Astrocyte of the spinal cord (primary cell): ENCODE measurements at places on chromosomes 2 and 18.

GRCh38 chr18:10927286-10927992, 221.9 kb downstream of the PIEZO2 start:
- DNase-seq: peak; percentile 88

DNA sequence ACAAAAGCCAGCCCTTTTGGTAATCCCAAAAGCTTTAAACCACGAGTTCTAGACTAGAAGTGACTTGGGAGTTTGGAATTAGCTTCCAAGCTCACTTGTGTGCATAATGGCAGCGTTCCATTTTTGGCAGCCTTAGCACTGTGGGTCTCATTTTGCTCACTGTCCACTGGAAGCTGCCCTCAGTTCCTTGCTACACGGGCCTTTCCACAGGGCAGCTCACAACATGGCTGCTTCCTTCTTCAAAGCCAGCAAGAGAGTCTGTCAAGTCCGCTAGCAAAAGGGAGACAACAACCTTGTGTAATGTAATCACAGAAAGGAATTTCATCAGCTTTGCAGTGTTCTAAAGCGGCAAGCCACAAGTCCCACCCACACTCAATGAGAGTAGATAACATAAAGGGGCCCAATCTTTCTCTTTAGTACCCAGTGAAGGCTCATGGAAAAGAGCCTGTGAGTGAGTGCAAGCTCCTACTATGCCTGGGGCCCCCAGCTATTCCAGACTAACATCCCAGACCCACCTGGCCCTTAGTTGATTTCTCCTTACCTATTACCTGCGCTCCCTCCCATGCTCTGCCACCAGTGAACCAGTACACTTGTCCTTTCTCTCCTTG, 239.7 kb upstream of the FBXO11 start:
- no peak for DNase-seq

DNA sequence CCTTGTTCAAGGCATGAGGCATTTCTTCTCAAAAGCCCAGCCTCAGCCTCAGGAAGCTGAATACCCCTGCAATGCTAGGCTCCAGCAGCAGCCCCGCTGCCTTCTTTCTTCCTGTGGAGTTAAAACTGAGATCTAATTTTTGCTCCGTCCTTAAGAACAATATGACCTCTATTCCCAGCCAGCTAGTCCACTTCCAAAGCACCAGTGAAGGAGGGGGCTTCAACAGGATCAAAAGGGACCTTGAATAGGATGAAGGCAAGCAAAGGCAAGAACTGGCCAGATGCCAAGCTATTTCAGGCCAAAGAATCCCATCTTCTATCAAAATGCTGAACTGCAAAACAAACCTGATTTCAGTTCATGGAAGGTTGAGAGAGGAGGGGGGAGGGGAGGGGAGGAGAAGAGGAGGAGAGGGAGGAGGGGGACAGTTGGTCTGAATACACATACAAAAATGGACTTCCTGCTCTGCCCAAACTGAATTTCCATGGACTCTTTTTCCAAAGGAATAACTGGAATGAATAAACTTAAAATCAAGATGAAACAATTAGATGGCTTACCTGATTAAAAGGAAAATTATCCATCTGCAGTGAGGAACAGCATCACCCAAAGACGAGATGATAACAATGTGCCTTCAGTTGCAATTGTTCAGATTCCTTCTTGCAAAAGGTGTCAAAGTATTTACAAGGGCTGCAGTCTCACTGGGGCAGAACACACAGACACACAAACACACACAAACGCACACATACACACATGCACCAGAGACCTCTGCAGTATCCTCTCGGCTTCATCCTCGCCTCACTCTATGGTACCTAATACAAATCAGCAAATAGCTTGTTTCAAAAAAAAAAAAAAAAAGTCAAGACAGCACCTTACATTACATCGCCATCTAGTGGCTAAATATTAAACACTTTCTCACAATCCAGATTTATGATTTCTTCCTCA, at the start of gene SCN1A:
Gene SCN1A, minus strand, starts transcription at position 804 of the 939 bp plus-strand sequence. CDS start 54,399 bp downstream, outside the sequence.
- peak; percentile 62 for DNase-seq

DNA sequence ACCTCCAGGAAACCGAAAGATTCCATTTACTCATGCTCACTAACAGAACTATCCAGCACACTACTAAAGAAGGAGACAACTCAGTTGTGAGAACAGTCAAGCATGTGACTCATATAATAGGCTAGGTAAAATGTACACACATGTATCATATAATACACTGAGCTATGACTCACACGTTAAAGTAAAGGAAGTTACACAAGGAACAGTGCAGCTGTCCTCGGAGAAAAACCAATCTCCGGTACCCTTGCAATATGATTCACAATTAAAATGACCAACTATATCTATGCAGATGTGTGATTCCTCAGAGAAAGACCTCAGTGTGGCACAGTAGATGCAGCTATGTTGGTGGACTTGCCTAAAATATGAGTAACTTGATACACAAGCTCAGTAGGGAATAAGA, 76.5 kb downstream of the STRN start:
- peak; percentile 95 for DNase-seq

DNA sequence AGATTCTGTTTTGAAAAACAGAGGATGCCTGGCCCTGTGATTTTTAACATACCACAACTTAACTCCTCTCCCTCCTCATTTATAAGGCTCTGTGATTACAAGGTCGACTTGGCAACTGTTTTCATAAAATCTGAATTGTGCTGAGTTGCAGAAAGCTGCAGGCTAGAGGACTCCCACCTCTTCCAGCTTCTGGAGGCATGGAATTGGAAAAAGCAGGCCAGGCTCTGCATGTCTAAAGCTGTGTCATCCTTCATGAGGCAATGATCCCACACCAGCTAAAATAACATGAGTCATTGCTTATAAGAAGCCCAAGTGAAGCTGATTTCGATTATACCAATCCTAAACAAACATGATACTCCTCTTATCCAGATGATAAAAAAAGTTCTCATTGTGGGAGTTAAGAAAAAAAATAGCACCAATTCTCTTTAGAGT, 11.7 kb downstream of the ARHGAP28 start:
- peak; percentile 99 for DNase-seq

- peak; percentile 58 for DNase-seq
Measured at GRCh38 chr2:210617732-210618330, 61.4 kb downstream of the CPS1 start.

DNA sequence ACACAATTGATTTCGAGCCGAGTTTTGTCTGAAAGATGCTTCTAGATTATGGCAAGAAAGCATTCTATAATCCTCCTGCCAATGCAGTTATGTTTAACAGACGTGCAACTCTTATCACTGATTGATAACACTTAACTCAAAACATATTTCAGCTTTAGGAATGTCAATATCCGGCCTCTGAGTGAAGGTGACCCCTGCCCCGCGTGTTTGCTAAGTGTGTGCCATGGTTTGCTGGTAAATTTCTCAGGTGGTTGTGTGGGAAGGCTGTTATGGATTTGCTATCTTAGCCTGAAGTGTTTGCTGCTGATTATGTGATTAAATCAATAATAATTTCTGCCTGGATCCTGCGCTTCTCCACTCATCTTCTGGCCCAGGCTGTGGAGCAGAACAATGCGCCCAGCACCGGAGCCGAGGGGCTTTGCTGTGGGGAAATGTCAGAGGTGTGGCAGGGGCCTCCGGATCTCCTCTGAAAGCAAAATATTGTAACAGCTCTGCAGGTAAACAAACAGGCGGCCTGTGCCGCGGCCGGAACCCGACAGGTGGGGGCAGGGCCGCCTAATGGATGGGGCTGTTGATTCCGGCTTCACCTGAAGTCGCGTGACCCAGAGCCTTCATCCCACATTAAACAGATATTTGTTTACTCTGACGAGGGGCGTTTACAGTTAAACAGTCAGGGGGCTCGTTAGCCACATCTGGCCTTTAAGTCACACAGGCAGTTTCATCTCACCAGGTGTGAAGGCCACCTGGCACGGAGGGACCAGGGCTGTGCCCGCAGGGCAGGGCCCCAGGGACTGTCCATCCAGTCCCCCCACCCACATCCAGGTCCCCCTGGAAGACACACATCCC, 210.7 kb upstream of the SALL3 start:
- no peak for DNase-seq

- DNase-seq: no peak
Measured at GRCh38 chr2:31151501-31151900, 13.3 kb upstream of the GALNT14 start.

GRCh38 chr2:151379169-151379568, 21.8 kb downstream of the TNFAIP6 start:
- DNase-seq: peak; percentile 22

DNA sequence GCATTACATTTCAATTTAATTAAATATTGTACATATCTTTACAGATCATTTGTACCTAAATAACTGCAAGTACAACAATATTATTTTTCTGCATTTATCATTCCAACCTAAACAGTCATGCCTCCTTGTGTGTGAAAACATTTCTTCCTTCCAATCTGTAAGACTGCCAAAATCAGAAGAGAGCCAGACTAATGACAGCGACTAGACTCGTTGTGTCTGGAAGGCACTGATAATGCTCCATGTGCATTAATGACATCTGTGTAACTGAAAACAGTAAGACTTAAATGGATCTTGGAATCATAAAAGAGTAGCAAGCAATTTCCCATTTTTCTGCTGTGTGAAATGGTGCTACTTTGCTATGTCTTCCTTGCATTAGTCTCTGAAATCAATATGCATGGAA, 278.0 kb upstream of the DSEL start:
- DNase-seq: peak; percentile 60

DNA sequence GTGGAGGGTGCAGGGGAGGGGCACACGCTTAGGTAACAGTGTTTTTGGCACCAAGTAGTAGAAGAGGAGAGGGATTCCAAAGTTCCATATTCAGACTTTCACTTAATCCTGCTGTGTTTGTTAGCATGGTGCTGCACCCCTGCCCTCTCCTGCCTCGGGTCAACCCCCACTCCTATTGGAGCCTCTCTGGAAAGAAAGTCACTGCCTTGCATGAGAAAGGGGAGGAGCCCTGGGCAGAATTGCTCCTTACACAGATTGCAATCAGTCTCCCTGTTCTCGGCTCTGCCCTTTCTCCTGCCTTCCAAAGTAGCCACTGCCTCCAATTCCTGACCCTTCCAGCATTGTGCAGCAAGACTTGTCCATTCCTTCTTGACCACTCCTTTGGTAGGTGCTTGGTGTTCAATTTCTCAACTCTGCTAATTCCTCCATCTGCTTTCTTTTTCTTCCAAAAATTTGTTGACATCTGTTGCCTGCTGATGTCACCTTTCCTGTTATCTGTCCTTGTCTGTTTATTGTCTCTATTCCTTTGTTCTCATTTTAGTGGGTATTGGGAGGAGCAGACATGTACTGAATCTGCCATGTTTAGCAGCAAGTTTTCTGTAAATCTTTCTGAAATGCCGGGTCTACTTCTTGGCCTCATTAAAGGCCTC, 225.4 kb downstream of the LOXHD1 start:
- DNase-seq: no peak

DNA sequence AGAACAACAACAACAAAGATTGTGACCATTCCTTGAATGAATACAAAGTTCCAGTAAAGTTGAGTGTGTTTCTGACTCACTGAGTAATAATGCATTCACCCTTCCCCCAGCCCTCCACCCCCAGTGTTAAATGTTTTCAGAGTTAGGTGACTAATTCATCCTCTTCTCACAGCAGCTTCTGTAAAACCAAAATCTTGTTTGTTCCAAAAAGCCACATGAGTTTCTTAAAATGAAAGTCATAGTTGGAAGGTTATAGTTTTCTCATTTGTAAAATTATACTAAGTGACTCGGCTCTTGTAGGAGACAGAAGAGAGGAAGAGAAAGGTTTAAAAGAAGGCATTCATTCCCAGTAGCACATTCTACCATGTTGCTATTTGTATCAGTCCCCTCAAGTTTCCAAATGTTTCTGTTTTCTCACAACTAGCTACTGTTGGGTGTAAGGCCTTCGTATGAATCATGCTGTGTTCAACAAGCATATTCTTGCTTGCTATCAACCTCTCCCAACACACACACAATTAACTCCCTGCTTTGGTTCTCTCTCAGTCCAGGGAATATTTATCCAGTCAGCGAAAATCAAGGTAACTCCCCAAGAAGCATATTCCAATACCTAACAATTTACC, 75.3 kb downstream of the MBD2 start:
- DNase-seq: peak; percentile 96

DNA sequence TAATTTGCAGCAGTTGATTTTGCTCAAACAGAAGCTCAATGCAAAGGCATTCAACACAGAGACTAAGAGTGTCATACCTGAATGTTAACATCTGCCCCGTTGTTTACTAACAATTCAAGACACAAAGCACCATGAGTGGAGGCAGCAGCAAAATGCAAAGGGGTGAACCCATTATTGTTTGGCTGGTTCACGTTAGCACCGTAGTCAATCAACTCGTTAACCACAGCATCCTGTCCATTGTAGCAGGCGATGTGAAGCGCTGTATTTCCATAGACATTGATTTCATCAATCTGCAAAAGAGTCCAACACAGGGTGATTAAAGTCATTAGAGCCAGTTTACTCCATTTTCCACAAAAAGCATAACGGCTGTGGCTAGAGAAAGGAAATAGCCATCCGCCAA, 189.3 kb downstream of the ANKRD44 start:
- DNase-seq: no peak

- DNase-seq: no peak
Measured at GRCh38 chr18:55189972-55190371, 230.7 kb upstream of the CCDC68 start.

DNA sequence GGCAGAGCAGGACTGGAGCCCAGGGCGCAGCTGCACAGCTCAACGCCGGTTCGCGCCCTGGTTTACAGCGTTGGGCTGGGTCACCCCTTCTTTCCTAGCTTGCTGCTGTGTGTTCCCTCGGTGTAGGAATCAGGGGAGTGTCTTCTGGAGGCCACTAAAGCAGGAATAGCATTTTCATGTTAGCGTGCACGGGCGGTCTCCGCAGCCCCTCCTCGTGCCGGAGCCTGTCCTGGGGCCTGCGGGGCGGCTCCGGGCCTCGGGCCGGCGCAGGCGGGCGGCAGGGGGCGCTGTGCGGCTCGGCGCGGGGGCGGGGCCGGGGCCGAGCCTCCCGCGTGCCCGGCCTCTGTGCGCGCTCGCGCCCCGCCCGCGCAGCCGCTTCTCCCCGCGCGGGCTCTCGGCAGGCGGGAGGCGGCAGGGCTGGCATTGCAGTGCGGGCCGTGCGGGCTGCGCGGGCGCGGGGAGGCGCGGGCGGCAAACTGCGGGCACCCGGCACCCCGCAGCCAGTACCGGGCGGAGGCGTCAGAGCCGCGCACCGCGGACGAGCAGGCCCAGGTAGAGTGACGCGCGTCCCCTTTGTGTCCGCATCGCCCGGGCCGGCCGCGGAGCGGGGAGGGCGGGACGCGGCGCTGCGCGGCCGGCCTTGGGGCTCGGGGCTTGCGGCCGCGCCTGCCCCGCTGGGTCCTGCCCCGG, at the start of gene RNF144A:
Gene RNF144A, plus strand, starts transcription at position 342 of the 690 bp plus-strand sequence. CDS start 79,515 bp downstream, outside the sequence.
- peak; percentile 40 for DNase-seq

GRCh38 chr2:238379096-238379810, 47.5 kb upstream of the ASB1 start:
- peak; percentile 44 for DNase-seq
